Astrocyte of the hippocampus (primary cell): ENCODE measurements at places on chromosomes 13 and 19.
A peak's percentile ranks its signal among the peaks of the same experiment; 100 is the strongest.

DNA sequence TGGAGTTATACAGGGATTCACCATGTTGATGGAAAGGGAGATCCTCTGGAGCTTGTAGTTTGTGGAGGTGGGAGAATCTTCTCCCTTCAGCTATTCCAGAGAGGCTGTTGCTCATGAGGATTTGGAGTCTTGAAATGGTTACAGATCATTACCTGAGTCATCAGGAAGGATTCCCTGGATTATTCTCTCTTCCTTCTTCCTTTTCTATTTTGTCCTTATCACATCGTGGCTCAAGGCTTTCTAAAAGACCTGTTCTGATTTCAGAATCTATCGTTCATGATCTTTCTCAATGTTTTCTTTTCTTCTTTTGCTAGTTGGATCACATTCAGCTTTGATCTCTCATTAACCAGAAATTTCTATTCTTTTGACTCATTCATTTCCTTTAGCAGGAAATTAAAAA lies 196.0 kb downstream of the KLF5 start:
- DNase-seq, result no peak

GRCh38 chr13:110713981-110714796 lies 689 bp downstream of the ING1 start:
- DNase-seq, result peak; percentile 73

DNA sequence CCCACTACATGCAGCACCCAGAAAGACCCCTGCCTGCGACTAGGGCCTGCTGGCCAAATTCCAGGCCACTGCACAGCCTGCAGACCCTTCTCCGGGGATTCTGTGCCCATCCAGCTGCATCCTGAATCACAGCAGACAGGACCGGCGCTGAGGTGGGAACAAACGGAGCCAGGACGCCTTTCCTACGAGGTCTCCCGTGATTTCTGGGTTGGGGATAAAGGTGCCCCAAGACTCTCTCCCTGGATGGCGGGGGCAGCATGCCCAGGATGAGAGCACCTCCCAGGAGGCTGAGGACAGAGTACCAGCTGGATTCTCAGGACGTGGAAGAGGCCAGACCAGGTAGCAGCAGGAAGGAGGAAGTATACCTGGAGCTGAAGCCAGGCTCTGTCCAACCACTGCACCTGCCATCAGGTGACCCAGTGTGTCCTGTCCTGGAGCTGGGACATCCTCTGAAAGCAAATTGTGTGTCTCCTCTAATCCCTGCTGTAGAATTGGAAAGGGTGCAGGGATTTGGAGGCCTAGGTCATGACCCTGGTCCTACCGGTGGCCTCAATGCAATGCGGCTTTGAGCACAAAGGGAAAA lies 3.4 kb upstream of the FUT5 start:
- DNase-seq, result no peak

GRCh38 chr19:35031072-35031881 lies 1.0 kb downstream of the SCN1B start:
- DNase-seq, result peak; percentile 63

- no peak for DNase-seq
Measured at GRCh38 chr19:6521718-6522646, 8.8 kb upstream of the TNFSF9 start.
